ENCODE measurements at places on chromosomes 12 and 14. TPM values are rescaled to one million over a fixed set of nuclear protein-coding genes. Genes with fewer than 3 reads are reported as not detected.

DNA sequence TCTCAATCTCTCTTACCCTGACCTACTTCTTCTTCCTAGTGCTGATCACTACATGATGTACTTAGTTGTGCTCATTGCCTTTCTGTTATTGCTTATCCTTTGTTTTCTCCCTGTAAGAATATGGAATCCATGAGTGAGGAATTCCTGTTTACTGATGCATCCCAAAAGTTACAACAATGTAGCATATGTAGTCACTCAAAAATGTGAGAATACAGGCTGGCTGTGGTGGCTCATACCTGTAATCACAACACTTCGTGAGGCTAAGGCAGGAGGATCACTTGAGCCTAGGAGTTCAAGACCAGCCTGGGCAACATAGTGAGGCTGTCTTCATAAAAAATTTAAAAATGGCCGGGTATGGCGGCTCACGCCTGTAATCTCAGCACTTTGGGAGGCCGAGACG is 8.0 kb upstream of the WDR20 start:
- no peak for DNase-seq

DNA sequence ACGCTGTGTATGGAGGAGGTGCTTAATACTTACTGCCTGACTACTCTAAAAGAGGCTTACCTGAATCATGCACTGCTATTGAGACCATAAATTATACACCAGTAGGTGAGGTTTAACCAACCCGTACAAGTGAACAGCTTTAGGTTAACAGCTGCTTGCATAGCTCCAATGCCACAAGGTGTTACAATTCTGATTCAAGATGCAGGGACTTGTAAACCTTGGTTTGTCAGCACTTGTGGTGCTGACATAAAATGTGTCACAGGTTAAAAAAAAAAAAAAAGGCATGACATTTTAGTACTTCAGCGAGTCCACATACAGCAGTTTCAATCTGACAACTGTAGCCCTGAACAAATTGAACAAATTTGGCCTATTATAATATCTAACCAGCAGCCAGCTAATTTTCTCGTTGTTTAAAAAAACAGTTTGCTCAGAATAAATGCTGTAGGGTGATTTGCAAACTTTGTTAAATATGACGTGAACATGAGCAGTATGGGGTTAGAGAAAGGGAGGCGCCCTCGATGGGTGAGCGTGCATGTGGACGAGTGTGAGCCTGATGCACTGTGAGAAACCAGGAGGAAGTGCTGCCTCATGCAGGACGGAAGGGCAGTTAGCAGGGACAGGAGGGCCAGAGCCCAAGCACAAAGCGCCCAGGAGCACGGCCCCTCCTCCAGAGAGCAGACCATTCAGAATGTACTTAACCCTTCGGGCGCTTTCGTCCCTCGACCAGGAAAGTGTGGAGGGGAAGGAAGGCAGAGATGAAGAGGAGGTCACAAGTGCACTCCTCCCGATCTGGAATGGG is 44.7 kb downstream of the TCHP start:
- DNase-seq: no peak

GRCh38 chr14:65237941-65238340 is 135.6 kb upstream of the MAX start:
- no peak for DNase-seq

DNA sequence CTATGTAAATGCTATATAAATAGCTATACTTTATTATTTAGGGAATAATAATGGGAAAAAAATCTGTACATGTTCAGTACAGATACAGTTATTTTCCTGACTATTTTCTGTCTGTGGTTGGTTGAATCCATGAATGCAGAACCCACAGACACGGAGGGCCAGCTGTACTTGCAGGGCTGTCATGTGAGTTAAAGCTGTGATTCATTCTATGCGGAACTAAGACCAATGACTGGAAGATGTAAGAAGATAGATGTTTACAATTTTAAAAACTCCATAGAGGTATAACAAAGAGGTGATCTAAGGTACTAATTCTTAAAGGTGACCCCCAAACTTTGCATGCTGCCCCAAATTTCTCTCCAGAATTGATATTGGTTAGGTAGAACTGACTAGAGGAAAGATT is 14.6 kb downstream of the PCNX4 start:
- DNase-seq: no peak

GRCh38 chr12:45273717-45274271 is 57.9 kb downstream of the ANO6 start:
- no peak for DNase-seq

OVCH1 gene
- 0.54 TPM for polyA plus RNA-seq

FGD6 gene
- 4.1 TPM for polyA plus RNA-seq

NRXN3 gene
- 0.58 TPM for polyA plus RNA-seq

MAP3K9 gene
- polyA plus RNA-seq: 0.18 TPM
